ENCODE measurements at places on chromosomes 2 and 18.

GRCh38 chr2:37377187-37377532, 32.7 kb downstream of the QPCT start:
- DNase-seq: no peak

GRCh38 chr2:26679867-26680266, 12.7 kb upstream of the KCNK3 start:
- no peak for DNase-seq

GRCh38 chr2:7573166-7573825, 656.1 kb downstream of the RNF144A start:
- DNase-seq: no peak

DNA sequence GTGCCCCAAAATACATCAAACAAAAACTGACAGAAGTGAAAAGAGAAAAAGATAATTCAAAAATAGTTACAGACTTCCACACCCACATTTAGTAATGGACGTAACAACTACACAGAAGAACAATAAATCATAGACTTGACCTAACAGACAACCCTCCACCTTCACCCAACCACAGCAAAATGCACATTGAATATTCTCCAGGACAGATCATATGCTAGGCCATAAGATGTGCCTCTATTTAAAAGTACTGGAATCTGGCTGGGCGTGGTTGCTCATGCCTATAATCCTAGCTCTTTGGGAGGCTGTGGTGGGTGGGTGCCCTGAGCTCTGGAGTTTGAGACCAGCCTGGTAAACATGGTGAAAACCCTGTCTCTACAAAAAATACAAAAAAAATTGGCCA, 20.0 kb downstream of the SLC66A2 start:
- no peak for DNase-seq

GRCh38 chr2:221572821-221573429, 821 bp upstream of the EPHA4 start:
- no peak for DNase-seq

DNA sequence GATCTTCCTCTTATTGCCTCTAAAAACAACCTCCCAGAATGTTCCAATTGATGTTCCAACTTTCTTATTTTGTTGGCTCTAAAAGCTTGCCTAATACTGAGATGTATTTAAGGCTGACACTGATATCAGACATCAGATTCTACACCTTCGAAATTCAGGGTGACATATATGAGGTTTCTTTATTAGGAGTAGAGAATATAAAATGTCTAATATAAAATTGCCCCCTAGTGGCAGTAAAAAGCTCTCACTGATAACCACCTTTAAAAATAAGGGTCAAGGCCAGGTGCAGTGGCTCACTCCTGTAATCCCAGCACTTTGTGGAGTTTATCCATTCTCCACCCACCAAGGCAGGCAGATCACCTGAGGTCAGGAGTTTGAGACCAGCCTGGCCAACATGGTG, 789.7 kb upstream of the SLC39A10 start:
- no peak for DNase-seq

- DNase-seq: no peak
Measured at GRCh38 chr2:96423828-96424227, 81.3 kb downstream of the NEURL3 start.

- DNase-seq: no peak
Measured at GRCh38 chr2:23828986-23829385, 97.9 kb downstream of the ATAD2B start.

DNA sequence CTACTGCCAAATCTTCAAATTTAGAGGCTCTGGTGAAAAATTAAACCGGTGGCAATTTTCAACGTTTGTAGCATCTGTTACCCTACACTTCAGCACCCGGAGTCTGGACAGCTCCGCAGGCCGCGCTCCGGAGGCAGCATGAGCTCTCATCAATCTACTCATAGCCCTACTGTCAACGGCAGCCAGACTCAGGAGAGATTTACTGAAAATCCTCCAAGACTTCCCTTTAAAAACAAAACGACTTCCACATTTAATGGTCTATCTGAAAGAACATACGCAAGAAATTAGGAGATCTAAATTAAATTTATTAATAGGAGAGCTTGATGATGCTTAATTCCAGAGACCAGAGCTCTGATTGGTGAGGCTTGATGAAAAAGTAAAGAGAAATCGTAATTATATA, 970 bp upstream of the ADCYAP1 start:
- no peak for DNase-seq

DNA sequence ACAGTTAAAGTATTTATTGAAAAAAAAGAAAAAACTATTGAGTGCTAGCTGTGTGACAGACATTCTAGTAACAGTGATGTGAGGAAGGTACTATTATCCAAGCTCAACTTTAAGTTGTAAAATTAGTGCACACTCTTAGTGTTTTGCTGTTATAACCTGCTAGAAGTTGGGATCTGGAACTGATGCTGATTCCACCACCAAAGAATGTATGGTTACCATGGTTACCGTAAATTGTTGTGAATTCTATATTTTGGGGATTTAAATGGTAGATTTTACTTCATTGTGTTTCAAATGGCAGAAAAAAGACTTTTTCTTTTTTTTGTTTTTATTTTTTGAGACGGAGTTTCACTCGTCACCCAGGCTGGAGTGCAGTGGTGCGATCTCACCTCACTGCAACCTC, 5.3 kb downstream of the AGFG1 start:
- DNase-seq: no peak

GRCh38 chr2:79437433-79438267, 75.2 kb upstream of the CTNNA2 start:
- no peak for DNase-seq

DNA sequence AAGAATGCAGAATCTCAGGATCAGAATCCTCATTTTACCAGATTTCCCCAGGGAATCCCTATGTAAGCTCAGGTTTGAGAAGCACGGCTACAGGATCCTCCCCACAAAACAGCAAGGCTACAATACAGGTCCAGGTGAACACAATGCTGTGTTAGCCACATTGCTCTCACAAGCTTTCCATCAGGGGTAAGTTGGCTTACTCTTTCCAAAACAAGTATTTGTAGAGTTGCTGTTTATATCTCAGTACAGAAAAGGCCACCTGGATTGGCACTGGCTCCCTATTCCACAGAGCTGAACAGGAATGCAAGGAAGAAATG, 11.0 kb downstream of the SPRED2 start:
- DNase-seq: no peak

DNA sequence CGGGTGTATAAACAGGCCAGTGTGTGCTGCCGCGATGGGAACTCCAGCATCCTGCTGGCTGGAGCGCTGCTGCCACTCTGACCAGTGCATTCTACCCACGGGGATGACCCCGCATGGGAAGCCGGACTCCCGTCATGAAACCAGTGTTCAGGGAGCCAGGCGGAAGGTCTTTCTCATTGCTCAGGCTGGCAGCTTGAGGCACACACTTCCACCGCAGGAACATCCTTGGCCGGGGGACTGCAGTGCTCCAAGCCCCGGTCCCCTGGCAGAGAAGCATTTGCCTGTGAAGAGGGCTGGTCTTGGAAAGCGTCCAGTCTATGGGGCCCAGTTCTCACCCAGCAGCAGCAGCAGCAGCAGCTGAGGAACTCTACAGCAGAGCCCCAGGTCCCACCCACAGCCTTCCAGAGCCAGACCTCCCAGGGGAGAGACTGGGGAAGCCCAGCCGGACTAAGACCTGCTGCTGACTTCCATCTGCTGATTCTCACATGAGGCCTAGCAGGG, 235.9 kb downstream of the KLHL29 start:
- no peak for DNase-seq

- DNase-seq: no peak
Measured at GRCh38 chr2:181275643-181276070, 181.5 kb upstream of the ITGA4 start.

DNA sequence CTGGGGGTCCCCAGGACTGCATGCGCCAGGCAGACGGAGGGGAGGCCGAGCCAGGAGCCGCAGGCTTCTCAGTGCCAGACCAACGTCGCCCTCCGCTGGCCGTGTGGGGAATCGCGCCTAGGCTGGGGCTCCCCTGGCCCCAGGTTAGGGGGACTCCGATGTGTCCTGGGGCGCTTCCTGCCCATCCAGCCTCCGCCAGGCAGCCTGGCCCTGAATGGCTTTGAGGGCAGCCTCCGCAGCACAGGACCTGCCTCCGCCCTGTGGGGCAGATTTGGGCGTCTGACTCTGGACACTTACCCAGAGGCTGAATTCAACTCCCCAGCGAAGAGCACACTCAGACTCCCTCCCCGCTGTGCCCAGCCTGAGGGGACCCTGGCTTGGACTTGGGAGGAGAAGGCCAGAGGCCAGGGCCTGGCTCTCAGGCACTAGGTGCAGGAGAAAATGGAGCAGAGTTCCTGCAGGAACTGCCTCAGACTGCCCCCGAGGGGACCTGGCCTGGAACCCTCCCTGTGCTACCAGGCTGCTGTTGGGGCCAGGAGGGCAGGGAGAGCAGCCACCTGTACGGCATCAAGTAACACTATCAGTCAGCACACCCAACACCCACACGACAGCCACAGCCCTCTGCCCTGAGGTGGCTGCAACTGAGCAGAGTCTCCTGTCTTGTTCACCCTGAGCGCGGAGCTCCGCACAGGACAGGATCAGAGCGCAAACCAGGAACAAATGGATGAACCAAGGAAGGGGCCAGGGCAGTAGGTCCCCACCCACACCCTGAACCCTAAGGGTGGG, 597 bp upstream of the TEKT4 start:
- DNase-seq: no peak

DNA sequence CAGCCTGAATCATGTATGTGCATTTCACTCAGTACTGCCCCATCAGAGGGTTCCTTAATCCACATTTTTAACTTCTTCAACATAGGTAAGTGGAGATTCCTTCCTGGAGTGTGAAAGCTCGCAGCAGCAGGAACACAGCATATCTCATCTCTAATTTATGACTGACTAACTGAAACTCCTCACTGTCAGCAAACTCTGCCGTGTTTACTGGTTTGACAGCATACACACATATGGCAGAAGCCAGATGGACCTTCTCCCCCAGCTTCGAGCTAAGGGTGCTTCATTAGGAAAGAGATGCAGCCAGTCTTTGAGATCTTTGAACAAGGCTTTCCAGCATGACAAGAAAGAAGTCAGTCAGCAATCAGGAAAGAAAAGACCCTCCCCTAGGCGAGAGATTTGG, 200.3 kb upstream of the ACVR2A start:
- no peak for DNase-seq

GRCh38 chr2:196291426-196291825, 120.0 kb upstream of the STK17B start:
- DNase-seq: no peak

GRCh38 chr2:120826260-120826648, 90.6 kb downstream of the GLI2 start:
- no peak for DNase-seq

- DNase-seq: no peak
Measured at GRCh38 chr2:31075941-31076590, 62.2 kb downstream of the GALNT14 start.

DNA sequence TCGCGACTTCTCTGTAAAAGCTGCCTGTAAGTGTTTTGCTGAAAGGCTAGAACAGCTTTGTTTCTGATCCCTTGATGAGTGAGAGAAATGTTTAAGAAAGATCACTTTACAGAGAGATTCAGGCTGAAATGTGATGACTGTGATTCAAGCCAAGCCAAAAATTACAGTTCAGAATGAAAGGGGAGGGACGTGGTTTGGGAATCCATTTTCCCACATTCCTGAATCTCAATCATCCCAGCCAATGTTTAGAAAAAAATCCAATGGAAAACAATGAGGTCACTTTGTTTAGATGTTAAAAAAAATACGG, 416.7 kb downstream of the ARHGAP15 start:
- no peak for DNase-seq

- DNase-seq: no peak
Measured at GRCh38 chr2:69237070-69237670, 149.9 kb downstream of the GFPT1 start.

- DNase-seq: no peak
Measured at GRCh38 chr2:66701251-66701650, 266.3 kb downstream of the MEIS1 start.

GRCh38 chr2:98467082-98467536, 22.5 kb downstream of the INPP4A start:
- DNase-seq: no peak

DNA sequence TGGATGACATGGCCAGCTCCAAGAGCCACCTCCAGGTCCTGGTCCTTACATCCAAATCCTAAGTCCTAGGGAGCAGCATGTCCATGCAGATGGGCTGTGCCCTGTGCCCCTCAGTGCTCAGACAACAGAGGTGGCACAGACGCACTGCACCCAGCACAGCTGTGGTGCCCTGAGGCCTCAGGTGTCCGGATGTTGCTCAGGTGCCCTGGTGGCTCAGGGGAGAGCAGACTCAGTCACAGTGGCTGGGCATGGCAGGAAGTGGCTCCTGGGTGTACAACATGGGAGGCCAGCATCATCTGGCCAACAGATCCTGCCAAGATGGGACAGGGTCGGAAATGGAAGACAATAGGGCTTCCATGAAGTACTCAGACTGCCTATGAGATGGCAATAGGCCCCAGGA, 50.1 kb downstream of the TIMM21 start:
- no peak for DNase-seq

DNA sequence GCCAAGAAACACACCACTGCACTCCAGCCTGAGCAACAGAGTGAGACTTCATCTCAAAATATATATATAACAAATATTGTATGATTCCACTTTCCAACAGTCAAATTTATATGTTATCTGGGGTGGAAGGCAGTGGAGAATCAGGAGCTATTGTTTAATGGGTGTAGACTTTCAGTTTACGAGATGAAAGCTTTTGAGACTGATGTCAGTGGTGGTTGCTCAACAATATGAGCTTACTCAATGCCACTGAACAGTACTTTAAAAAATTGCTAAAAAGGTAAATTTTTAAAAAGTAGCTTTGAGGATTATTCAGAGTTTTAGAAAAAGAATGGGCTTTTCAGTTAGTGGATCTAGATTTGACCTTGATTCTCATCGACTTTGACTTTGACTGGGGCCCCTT, 105.9 kb upstream of the ST6GAL2 start:
- no peak for DNase-seq

- no peak for DNase-seq
Measured at GRCh38 chr2:188016917-188017316, 274.8 kb upstream of the GULP1 start.

- no peak for DNase-seq
Measured at GRCh38 chr2:135831180-135831812, 5.7 kb downstream of the LCT start.

DNA sequence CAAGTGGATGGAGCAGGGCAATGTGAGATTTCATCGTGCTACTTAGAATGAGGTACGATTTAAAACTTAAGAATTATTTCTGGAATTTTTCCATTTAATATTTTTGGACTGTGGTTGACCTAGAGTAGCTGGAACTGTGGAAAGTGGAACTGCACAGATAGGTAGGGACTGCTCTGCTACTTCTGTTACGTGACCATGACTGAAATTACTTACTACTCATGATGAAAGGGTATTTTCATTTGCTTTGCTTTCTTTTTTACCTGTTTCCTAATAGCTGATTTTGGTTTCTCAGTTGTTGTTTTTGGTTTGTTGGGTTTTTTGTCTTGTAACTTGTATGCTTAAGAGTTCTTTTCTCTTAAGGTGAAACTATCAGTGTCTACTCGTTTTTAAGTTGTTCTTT, 11.4 kb downstream of the UBE2E3 start:
- no peak for DNase-seq

GRCh38 chr2:55152475-55153412, 79.3 kb downstream of the CLHC1 start:
- no peak for DNase-seq
